ENCODE measurements at places on chromosomes 3 and 15.
A peak's percentile ranks its signal among the peaks of the same experiment; 100 is the strongest.

- DNase-seq: no peak
Observed at GRCh38 chr3:44363591-44363990, 25.0 kb downstream of the TCAIM start.

- no peak for DNase-seq
Observed at GRCh38 chr3:124650798-124651197, 79.5 kb upstream of the UMPS start.

- no peak for DNase-seq
Observed at GRCh38 chr3:13494463-13495350, 14.6 kb downstream of the HDAC11 start.

- DNase-seq: no peak
Observed at GRCh38 chr15:78312536-78312935, 13.1 kb upstream of the SKIC8 start.

DNA sequence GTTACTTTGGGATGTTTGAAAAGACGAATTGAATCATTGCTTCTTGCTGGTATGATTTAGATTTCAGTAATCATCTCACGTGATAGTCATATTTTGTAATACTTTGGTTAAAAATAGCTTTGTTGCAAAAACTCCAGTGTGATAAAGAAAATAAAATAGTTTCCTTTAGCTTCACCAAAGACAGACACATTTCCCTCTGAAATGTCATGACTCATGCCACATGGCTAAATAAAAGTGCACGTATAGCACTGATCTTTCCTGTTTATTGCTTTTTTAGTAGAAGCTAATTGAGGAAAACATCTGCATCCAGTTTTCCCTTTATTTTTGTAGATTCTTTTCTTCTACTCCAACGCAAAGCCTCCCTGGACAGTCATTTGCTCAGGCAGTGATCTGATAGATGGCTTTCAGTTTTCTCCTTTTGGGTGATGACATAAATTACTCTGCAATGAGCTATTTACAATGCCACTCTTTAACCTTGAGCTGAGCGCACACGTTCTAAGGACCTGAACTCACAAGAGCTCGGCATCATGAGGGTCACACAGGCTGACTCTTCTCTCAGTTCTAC, 84.9 kb downstream of the ARNT2 start:
- no peak for DNase-seq

- peak; percentile 38 for DNase-seq
Observed at GRCh38 chr15:74322558-74323180, 44.8 kb downstream of the CYP11A1 start.

GRCh38 chr3:64561325-64561843, 126.4 kb downstream of the ADAMTS9 start:
- DNase-seq: no peak

DNA sequence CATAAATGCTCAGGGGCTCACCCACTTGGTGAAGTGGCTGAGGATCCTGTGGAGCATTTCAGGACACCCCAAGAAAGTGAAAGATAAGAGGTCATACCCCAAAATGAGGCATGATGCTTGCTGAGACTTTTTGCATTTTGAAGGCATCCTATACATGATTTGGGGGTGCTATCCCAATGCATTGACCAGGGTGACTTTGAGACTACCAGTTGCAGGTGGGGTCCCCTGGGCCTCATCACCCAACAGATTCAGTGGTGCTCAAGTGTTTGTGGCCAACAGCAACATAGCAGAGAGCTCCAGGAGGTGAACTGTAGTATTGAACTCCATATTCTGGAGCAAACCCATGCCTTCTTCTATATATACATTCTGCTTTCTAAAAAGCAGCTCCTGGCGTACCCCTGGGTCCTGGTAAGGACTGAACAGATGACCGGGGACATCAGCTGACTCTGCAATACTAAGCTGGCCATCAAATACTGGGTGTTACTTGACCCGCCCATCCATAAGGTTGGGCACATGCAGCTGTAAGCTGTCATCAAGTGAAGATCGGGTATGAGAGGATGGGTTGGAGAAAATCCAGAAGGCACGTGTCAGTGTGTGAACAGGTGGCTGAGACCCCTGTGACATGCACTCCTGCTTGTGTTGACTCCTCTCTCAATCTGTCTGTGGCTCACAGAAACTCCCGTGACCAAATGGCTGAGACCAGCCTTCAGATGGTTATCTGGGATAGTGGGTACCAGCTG, 143.3 kb downstream of the KLF13 start:
- no peak for DNase-seq

DNA sequence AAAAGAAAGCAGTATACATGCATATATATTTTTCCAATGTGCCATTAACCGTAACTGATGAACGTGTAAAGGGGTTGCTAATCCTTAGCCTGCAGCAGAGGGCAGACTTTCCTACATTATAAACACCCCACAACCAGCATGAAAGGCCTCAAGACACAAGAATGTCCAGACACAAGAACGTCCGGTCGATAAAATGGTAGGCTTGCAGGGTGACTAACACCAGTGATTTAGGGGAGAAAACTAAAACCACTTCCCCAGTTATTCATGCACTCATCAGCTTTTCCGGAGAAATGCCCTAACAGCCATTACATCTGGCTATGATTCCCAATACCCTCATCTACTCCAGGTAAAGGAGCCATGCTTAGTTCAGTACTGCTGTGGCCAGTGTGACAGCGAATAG, 57.4 kb downstream of the LRTM1 start:
- DNase-seq: peak; percentile 37

DNA sequence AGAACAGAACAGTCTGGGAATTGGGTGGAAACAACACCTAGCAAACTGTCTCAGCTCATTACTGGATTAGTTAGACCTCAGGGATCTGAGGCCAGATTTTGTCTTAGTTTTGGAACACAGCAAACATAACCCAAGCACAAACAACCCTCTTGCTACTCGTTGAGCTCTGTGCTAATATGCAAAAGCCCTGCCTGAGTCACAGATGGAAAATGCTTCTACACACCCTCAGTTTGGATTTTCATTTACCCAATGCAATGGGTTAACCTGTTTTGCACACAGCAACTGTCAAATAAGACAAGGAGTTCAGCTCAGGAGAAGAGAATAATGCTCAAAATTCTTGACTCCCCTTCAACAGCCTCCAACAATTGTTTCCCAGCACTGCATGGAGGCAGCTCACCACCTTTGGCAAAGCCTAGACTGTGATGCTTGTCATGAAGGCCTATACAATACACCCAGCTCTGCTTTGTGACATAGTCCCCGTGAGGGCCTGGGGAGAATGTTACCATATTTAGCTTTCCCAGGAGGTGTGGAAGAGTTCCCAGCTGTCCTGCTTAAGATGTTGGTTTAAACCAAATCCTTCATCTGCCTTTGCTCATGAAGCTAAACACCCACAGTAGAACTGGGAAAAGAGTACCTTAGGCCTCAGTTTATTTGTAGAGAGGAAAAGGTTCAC, 68.9 kb upstream of the MNS1 start:
- no peak for DNase-seq

DNA sequence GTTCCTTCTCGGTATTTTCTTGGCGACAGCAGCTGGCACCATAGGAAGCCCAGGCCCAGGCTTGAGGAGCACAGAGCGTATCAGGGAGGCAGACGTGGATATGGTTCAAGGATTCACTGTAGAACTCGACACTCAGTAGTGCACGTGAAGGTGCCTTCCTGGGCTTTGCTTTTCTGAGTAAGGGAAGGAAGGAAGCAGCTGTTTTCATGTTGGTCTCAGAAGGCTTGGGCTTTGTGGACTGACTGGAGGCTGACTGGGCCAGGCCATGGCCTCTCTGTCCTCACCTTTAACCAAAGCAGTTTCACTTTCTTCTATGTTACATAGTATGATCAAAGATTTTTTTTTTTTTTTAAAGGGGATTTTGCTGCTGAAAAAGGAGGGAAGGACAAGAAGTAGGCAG, 6.9 kb upstream of the GHRL start:
- DNase-seq: no peak

DNA sequence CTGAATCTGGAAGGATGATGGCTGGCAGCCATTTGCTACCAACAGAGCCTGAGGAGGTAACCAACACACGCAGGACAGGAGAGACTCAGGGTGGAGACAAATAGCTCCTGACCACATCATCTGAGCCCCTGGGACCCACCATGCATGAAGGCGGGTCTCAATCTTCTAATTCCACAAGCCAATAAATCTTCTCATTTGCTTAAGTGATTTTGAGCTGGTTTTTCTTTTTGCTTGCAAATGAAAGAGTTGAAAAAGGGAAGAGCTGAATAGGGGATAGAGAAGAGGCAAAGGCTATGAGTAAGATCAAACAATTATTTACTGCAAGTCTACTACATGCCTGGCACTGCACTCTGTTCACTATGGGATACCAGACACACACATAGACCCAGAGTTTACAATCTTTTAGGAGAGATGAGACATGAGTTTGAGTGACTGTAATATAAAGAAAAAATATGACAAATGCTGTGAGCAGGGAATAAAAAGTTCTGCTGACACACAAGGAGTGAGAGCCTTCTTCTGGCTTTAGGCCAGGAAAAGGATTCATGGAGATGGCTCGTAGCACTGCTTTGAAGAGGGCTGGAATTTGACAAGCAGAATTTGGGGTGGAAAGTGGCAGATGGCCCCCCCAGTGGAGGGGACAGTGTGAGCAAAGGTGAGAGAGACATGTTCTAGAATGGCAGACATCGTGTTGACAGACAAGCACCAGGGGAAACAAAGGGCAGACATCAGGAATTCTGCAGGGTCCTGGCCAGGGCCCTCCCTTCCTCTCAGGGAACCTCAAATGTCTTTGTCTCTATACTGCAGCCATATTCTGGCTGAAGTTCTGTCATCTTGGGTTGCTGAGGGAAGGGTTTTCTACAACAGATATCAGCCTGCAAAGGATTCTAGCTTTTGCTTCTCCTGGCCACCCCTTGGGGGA, 69.8 kb upstream of the WNT5A start:
- DNase-seq: no peak

All from frontal cortex (tissue), 4 donors.